ENCODE measurements at places on chromosomes 1 and 21.

GRCh38 chr1:27395441-27396195 lies 3.2 kb downstream of the GPR3 start:
- DNase-seq, result peak; percentile 69

GRCh38 chr21:38439957-38440356 lies 58.3 kb downstream of the ERG start:
- DNase-seq, result no peak

GRCh38 chr1:5576011-5576672 lies 416.1 kb downstream of the NPHP4 start:
- DNase-seq, result no peak

DNA sequence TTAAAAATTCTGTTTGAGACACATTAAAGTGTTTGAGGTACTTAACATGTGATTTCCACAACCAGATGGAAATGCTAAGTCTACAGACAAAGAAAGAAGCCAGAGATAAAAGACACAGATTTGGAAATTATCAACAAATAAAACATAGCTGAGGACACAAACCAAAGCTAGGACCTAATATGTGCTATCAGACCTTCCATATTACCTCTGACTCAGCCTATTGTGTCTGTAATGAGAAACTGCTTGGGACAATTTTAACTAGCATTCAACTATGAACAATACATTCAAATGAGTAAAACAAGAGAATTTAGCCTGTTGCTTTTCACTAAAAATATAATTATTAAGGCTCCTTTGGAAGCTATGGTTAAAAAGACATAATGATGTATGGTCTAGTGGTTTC lies 54.6 kb downstream of the WNT2B start:
- DNase-seq, result no peak

GRCh38 chr1:85602571-85602970 lies 22.0 kb downstream of the CCN1 start:
- DNase-seq, result no peak

- peak; percentile 84 for DNase-seq
Observed at GRCh38 chr1:923131-923990, at the start of gene SAMD11. Gene SAMD11, plus strand, starts transcription at chr1:923923. Its CDS starts 509 bp downstream, at chr1:924432.

GRCh38 chr1:209318181-209319056 lies 265.1 kb upstream of the CAMK1G start:
- peak; percentile 85 for DNase-seq

Data from ELR (cell line).